ENCODE measurements at places on chromosomes 2 and 18. TPM values are rescaled to one million over a fixed set of nuclear protein-coding genes. Genes with fewer than 3 reads are reported as not detected.

AQP12A gene
- not detected for total RNA-seq

TSPYL6 gene
- total RNA-seq, result not detected

DNA sequence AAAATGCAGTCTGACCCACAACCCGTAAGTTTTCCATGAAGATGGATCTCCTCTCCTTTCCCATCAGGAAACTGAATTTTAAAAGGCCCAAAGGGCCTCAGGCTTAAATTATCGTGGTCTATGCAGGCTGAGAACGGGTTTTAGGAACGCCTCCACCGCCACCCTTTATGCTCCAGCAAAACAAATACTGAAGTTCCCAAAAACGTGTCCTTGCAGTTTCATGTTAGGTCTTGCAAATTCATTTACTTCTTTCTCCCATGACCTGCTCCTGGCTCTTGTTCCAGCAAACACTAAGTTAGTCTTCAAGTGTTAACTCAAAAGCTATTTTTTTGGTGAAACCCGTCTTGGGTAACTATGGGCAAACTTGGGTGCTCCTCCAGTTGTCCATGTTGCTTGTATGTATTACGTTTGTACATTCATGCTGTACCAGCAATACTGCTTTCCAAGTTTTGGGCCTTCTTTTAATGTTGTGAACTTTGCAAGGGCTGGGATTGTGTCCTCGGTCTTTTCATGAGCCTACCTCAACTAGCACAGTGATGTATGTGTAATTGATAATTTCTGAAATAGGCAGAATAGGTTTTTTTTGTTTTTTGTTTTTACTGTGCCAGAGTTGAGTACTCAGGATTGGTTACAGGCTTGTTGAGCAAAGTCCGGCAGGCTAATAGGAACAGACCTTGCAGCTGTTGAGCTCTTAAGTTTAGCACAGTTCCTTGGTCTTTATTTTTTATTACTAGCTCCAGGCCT, 1.8 kb upstream of the RNF149 start:
- DNase-seq, result no peak

GRCh38 chr18:63299837-63300745, 19.5 kb downstream of the BCL2 start:
- peak; percentile 69 for DNase-seq

DNA sequence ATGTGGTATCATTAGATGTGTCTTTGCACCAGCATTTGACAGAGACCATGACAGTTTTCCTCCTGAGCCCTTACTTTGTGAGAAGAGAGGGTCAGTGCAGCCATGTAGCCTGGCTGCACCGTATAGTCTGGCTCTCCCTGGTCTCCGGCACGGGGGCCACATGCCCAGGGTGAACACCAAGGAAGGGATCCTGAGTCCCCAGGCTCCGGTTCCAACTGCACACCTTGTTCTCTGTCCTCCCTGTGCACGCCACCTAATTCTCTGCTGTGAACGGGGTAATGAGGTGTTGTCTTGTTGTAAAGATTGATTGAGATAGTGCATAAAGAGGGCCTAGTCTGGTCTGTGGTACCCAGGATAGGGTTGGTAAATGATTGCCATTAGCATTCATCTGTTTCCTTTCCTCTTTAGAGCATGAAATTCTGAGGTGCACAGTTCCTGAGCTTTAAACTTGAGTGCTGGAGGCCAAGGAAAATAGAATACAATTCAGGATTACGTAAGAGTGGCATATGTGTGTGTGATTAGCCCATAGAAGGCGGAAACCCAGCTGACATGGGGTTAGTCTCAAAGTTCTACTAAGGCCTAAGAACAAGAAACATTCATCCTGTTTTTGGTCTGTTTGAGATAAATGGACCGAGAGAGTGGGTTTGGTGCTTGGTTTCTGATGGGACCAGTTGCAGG, 55.5 kb downstream of the NCK2 start:
- DNase-seq, result no peak

- DNase-seq, result no peak
These were observed 382.0 kb downstream of the RAD51AP2 start for GRCh38 chr2:17136231-17136630.

DNA sequence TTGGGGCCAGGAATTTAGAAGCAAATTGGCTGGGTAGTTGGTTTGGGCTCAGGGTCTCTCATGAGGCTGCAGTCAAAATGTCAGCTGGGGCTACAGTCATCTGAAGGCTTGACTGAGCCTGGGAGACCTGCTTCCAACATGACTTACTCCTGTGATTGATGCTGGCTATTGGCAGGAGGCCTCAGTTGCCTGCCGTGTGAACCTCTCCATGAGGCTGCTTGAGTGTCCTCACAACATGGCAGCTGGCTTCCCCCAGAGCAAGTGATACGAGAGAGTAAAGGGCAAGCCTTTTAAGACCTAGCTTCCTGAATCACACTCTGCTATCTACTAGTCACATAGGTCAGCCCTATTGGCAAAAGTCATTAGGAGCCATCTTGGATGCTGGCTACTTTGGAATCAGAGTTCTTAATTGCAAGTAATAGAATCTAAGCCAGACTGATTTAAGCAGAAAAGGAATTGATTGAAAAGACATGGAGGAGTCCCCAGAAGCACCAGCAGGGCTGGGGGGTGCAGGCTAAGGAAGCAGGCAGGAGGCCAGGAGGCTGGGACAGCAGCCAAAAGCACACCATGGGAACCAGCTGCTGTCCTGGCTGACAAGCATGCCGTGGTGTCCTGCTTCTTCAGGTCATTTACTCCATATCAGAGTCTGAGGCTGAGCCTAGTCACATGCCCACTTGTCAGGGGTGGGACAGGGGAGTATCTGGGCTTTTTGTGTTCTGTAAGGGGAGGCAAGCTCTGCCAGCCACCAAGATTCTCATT, 7.8 kb upstream of the GIGYF2 start:
- no peak for DNase-seq

DNA sequence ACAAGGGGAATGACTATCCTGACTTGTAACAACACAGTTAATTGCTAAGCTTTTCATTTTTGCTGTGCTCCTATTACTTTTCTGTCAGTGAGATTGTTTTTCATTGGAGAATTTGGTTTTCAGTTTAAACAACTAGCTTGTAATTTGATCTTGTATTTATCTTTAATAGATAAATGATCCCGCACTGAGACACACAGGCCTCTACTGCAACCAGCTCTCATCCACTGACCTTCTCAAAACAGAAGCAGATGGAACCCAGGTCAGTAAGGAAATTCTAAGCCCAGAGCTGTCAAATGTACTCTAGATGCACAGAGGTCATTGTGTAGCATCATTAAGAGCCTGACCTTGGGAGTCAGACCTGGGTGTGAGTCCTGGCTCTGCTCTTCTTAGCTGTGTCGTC, 30.7 kb downstream of the PTRHD1 start:
- no peak for DNase-seq

DNA sequence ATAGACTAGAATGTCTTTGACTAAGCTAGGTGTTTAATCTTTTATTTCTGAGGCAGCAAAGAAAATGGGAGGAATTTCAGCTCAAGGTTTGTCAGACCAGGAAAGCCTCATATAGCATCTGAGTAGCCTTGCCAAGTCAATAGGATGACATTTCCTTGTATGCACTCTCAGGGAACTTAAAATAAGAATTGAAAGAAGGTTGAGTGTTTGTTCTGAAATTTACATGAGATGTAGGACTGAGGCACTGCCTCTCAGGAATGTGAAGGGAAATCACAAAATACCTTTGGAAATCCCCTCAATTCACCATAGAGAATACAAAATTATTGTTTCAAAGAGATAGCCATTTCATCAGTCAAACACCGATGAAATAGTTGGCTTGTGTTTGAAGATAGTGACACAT, 392.0 kb upstream of the NRP2 start:
- no peak for DNase-seq

DNA sequence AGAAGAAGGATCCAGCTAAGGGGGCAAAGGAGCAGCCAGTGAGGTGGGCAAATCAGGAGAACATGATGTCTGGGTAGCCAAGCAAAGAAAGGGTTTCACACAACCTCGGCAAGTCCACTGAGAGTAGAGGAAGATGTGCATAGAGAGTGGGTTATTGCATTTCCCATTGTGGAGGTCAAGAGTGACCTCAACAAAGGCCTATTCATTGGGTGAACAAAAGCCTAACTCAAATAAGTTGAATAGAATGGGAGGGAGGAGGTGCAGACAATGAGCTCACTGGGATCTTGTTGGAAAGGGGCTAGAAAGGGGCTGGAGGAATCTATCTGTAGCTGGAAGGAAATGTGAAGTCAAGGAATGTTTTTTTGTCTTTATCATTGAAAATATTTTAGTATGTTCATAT, 14.0 kb upstream of the PDCL3 start:
- no peak for DNase-seq

GRCh38 chr2:197897960-197898678, 93.7 kb downstream of the PLCL1 start:
- DNase-seq, result peak; percentile 8

DNA sequence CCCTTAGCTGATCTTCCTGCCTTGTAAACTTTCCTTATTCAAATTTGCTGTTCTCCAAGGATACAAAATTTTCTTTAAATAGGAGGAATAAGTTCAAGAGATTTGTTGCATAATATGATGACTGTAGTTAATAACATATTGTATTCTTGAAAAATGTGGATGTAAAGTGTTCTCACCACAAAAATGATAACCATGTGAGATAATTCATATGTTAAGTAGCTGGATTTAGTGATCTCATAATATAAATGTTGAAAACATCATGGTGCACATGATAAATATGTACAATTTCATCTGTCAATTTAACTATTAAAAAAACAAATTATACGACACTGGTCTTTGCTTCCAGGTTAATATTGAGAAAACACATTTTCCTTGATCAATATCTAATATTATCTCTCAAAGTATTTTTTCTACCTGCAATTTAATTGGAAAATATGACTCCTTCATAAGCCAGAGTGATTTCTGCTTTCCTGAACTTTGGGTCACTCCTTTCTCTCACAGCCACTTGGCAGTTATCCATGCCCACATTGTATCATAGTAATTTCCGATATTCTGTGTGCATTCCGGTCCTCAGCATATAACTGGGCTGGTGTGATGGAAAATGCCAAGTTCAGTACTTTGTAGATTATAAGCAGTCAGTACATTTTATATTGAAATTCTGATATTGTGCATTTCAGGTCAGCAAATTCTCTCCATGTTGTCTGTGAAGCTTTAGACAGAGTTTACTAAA, 152.6 kb downstream of the GULP1 start:
- no peak for DNase-seq

- DNase-seq, result peak; percentile 52
These were observed 75.8 kb upstream of the SLC1A4 start for GRCh38 chr2:64913357-64913869.

DNA sequence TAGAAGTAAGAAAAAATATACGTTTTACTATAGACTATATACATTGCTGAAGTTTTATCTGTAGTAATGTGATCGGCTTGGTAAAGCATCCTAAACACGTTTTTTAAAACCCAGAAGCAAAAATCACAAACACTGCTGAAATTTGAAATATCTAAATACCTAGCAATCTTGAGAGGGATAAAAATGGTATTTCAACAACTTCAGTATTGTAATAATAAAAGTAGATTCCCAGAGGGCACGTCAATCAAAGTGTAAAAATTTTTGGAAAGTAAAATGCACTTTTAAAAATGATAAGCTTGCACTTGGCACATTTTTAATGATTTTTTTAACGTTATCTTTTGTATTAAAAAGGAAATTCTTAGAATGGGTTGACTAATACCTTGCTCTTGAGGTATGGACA, 1.6 kb downstream of the ZC3H6 start:
- DNase-seq, result no peak

- DNase-seq, result no peak
These were observed 22.5 kb upstream of the SULT1C2 start for GRCh38 chr2:108266218-108266617.

Data from activated CD4-positive, alpha-beta T cell treated with anti-CD3 and anti-CD28 coated beads for 36 hours (primary cell).